Epithelial cell of proximal tubule (primary cell): ENCODE measurements at places on chromosomes 6 and 20. TPM values are rescaled to one million over a fixed set of nuclear protein-coding genes. Genes with fewer than 3 reads are reported as not detected.

TCP11 gene
- total RNA-seq: 0.29 TPM in 1 of 2 replicates, not detected in the other

RAET1G gene
- 0.43 TPM in 1 of 2 replicates, not detected in the other for total RNA-seq

DNA sequence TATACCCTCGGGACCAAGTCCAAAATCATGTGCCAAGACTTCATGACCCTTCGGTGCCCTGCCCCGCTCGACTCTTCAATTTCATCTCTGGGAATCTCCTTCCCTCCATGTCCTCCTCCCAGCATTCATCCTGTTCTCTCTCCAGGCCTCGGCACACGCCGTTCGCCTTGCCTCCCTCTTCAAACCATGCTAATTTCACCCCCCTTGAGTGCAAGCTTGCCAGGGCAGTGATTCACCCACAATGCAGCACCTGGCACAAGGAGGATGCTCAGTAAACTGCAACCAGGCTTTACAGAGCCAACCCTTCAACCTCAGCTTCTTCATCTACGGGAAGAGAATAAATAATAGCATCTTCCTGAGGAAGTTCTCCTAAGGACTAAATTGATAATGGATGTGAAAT, 4.1 kb downstream of the KCNS1 start:
- DNase-seq: no peak

- DNase-seq: no peak
These were observed 968 bp upstream of the ZMYND8 start for GRCh38 chr20:47357296-47358038.

DNA sequence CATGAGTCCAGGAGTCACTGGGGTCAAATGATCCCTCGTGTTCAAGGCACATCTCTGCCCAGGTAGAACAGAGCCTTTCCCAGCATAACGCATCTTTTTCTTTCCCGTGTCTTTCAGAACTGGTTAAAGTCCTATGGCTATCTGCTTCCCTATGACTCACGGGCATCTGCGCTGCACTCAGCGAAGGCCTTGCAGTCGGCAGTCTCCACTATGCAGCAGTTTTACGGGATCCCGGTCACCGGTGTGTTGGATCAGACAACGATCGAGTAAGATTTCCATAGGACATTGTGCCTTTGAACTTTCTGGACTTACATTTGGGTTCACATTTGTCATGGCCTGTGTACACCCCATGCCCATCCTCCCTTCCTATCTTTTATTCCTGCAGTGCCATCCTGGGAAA, 20.2 kb downstream of the MMP24 start:
- DNase-seq: no peak

GRCh38 chr6:21367649-21368154, 225.8 kb upstream of the SOX4 start:
- no peak for DNase-seq

DNA sequence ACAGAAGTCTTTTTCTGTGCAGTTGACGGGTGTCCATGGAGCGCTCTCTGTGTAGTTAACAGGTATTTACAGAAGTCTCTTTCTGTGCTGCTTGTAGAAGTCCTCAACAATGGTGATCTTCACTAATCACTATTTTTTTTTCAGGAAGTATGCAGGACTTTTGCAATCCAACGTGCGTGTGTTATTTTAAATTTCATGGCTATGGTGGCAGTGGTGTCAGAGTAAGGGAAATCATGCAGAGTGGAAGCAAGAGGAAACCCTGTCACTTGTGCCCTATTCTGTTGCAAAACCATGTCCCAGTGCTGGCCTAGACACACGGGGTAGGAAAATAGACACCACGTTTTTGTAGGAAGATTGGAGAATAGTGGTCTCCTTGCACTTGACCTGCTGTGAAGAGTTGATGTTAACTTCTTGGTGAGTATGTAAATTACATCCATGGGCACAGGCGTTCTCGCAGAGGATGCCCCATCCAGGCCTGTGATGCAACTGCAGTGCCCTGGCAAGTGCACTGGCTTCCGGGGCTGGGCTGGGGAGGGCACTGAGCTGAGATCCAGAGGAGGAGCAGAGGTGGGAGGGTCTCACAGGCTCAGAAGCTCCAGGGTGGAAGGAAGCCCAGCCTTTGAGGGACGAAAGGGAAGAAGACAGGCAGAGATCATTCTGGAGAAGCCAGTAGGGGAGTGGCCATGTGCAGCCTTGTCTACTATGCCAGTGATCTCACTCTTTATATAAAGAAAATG, 146.5 kb downstream of the SYCP2 start:
- DNase-seq: no peak

PRRT1 gene
- total RNA-seq: not detected in 2 replicates

- no peak for DNase-seq
These were observed 3.7 kb upstream of the MLIP start for GRCh38 chr6:54107470-54108090.

DNA sequence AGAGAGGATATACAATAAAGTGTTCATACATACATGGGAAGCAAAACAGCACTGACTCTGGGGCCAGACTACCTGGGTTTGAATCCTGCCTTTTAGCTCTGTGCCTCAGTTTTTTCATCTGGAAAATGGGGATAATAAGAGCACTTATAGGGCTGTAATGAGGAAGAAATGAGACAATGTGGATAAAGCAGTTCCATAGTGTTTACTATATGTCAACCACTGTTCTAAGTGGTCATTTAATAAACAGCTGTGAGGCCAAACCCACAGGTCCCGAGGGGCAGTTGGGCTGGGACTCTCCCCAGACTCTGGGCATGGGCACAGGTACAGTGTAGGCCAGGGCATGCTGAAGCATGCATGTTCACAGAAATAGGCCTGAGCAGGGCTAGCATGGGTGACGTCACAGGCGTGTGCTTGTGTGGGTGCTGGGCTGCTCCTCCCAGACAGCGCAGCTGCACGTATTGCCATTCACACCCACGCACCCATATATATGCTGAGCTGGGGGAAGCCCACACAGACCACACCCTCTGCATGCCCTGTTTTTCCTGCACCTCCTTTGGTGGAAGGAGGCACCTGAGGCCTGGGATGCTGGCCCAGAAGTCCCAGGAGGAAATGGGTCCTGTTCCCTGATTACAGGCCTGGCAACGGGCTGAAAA, 3.5 kb upstream of the PLCG1 start:
- no peak for DNase-seq

DNA sequence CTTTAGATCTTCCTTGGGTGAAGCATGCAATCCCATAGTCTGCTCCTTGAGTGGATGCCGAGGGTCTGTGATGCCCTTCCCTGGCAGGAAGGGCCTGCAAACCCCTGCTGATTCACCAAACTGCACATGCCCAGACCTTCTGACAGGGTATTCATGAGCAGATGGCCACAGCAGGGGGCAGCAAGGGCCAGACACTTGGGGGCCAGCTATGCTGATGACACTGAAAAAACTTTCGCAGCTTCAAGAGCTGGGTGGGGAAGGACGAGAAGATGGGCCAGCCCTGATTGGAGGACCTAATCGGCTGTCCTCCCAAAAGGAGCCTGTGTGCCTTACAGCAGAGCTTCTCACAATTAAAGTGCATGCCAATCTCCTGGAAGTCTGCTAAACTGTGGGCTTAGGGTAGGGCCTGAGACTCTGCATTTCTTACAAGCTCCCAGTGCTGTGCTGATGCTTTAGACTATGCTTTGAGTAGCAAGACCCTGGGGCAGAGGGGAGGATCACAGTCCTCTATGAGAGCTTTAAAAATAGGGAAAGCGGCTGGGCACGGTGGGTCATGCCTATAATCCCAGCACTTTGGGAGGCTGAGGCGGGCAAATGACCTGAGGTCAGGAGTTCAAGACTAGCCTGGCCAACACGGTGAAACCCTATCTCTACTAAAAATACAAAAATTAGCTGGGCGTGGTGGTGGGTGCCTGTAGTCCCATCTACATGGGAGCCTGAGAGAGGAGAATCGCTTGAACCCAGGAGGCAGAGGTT, 15.2 kb upstream of the GDAP1L1 start:
- DNase-seq: no peak

DNA sequence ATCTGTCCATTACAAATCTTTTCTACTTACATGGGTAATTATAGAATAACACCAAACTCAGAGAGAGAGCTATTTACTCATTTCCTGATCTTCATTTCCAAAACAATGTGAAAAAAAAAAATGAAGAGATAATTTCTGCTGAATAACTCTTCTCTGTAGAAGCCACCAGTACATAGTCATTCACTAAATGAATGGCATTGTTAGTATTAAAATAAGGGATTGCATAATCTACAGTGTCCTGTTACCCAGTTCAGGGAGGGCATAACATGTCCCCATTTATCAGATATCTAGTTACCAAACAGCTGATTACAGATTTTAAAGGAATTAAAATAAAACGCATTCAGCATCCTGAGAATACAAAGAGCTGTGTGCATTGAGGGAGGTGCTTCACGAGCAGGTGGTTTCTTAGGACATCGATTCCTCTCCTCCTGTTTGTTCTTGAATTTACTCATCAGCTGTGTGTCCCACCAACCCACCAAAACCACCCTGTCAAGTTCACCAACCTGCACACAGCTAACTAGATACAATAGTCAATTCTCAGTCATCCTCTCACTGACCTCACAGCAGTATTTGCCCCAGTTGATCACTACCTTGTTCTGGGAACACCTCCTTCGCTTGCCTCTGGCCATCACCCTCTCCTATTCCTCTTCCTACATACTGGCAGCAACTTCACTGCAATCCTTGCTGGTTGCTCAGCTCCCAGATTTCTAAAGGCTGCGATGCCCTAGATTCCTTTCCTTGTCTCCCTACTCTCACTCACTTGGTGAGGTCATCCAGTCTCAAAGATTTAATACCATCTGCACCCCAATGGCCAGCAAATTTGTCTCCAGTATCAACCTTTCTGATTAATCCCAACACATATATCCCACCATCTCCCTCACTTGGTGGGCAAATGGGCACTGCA, 18.7 kb downstream of the CNKSR3 start:
- DNase-seq: no peak

DNA sequence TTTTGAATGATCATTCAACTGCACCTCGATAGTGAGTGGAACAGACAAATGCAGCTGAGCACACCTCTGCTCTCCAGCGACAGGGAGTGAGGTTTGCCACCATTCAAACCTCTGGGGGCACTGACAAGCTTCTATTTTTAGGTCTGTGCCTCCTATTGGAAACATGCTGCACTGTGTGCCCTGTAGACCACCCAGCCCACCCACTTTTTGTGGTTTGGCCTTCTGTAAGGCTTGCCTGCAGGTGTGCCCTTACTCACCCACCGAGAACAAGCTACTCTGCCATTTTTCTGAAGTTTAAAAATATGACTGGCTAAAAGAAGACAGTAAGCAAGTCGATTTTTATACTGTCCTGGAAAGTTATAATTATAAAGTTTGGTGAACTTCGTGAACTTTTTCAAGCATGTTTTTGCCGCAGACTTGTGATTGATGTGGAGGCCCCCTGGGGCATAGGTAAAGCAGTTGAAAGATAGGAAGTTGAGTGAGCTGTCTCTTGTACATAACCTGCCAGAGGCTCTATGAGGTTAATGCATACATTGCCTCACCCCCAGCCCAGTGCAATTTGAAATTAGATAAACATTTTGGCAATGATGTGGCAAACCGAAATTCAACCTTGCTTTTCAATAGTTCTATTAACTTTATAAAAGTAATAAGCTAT, 53.8 kb downstream of the ADGRG6 start:
- no peak for DNase-seq

KHDC1L gene
- total RNA-seq: not detected in 2 replicates

DNA sequence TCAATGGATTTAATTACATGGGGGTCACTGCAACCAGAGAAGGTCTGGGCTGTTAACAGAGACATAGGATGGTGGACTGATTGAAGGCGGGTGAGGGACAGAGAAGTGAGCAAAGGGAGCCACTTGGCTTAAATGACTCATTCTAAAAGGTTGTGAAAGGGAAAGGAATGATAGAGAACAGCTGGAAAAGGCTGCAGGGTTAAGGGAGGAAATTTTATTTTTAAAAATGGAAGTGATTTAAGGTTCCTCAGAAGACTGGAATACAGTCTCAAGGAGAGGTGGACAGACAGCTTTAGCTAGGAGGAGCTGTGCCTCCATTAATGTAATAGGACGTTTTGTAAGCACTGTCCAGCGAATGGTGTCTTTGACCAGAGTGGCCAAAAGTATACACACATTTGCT, 46.7 kb downstream of the RGS17 start:
- no peak for DNase-seq

- DNase-seq: no peak
These were observed 113.5 kb downstream of the TOX2 start for GRCh38 chr20:44028003-44028730.

FAM83B gene
- total RNA-seq: 18.1 and 19.8 TPM in 2 replicates

RSPH4A gene
- not detected in 2 replicates for total RNA-seq

- DNase-seq: no peak
These were observed 868 bp upstream of the SLC2A4RG start for GRCh38 chr20:63738687-63739129.

SYNDIG1 gene
- 0.12 TPM in 1 of 2 replicates, not detected in the other for total RNA-seq
